ENCODE measurements at places on chromosomes 16 and 17. TPM values are rescaled to one million over a fixed set of nuclear protein-coding genes. Genes with fewer than 3 reads are reported as not detected.

DNA sequence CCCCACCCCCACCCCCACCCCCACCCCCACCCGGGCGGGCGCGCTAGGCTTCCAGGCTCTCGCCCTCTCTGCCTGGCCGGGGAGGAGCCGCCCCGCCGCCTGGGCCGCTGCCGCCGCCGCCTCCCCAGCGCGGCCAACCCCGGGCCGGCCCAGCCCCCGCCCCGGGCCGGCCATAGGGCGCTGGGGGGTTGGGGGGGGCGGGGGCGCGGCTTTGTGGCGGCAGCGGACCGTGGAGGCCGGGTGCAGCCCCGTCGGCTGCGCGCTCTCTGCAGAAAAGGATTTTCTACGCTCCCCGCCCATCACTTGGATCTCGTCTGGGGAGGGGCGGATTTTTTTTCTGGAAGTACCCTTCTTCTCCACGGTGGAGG, 230.9 kb downstream of the MRTFB start:
- peak overlapping the region; percentile 77 for H3K27ac ChIP-seq
- peak overlapping the region; percentile 78 for H3K4me3 ChIP-seq

DNA sequence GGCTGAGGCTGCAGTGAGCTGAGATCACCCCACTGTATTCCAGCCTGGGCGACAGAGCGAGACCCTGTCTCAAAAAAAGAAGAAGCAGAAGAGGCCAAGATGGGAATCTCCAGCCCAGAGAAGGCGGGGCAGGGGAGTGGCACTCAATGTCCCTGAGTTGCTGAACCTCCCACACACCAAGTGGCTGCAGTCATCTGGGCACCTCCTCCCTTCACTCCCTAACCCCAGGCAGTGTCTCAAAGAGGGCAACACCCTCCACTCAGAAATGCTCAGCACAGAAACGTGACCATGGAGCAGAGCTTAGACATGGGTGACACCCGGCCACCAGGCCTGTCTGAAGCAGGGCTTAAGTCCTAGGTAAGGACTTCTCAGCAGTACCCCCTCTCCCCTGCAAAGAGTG, 36.3 kb upstream of the BCAR1 start:
- peaks cover 10% of the 10 kb centered on the region for H3K4me1 ChIP-seq
- no peak overlapping the region for H3K27ac ChIP-seq

The SLC6A2 gene
- total RNA-seq = not detected

The METTL22 gene
- 44.6 TPM for total RNA-seq

The DNAH2 gene
- total RNA-seq = under 0.01 TPM
